ENCODE measurements at places on chromosomes 13 and 19.

- no peak for DNase-seq
Measured at GRCh38 chr13:85976242-85976641, 177.0 kb upstream of the SLITRK6 start.

DNA sequence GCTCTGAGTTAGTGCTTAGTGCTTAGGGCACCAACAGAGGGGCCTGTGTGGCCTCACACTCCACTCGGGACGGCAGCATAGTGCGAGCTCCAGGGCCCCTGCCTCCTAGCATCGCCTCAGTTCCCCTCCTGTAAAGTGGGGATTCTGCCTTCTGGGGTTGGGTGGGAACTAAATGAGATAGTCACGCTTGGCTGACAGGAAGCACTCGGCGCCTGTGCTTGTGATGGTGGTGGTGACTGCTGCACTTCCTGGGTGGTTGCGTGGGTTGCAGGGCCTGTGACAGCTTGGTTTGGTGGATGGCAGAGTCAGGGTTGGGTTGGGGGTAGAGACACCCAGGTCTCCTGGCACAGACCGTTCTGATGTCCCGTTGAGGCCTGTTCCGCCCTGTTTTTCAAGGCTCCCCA, 7.7 kb downstream of the PLEKHF1 start:
- no peak for DNase-seq

- DNase-seq: no peak
Measured at GRCh38 chr19:4598712-4599111, 39.2 kb upstream of the SEMA6B start.

GRCh38 chr19:31254611-31255010, 94.6 kb downstream of the TSHZ3 start:
- DNase-seq: no peak

- DNase-seq: no peak
Measured at GRCh38 chr19:3404324-3405260, 38.2 kb downstream of the NFIC start.

DNA sequence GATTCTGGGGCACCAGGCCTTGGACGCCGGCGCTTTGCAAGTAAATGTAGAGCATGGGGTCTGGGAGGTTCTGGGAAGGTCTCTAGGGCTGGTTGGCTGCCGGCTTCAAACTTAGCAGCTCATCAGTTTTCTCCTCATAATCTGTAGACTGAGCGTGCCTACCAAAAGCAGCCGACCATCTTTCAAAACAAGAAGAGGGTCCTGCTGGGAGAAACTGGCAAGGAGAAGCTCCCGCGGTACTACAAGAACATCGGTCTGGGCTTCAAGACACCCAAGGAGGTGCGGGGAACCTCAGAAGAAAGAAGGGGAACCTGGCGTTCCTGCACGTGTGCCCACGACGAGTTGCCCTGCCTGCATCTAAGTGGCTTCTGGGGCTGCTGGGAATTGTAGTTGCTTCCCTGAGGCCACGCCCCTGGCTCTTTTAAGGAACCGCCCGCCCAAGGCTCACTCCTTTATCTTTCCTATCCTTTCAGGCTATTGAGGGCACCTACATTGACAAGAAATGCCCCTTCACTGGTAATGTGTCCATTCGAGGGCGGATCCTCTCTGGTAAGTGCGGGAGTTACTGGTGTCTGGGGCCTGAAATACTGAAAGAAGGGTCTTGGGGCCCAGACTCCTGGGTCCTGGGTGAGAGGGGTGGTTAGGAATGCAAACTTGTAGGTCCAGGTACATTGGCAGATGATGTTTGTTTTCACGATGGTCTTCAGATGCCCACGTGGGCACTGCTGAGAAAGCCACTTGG, 984 bp downstream of the RPS11 start:
- peak; percentile 30 for DNase-seq

DNA sequence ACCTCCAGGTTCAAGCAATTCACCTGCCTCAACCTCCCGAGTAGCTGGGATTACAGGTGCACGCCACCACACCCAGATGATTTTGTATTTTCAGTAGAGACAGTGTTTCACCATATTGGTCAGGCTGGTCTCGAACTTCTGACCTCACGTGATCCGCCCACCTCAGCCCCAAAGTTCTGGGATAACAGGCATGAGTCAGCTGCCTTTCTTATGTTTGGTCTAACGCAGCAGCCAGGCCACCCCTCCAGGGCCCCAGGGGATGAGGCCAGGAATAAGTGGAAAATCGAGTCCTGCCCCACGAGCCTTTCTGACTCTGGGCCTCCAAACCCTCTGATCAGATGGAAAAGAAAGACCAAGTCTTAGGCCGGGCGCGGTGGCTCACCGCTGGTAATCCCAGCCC, 44.5 kb downstream of the CERS4 start:
- no peak for DNase-seq

GRCh38 chr13:85853161-85853894, 54.1 kb upstream of the SLITRK6 start:
- no peak for DNase-seq

DNA sequence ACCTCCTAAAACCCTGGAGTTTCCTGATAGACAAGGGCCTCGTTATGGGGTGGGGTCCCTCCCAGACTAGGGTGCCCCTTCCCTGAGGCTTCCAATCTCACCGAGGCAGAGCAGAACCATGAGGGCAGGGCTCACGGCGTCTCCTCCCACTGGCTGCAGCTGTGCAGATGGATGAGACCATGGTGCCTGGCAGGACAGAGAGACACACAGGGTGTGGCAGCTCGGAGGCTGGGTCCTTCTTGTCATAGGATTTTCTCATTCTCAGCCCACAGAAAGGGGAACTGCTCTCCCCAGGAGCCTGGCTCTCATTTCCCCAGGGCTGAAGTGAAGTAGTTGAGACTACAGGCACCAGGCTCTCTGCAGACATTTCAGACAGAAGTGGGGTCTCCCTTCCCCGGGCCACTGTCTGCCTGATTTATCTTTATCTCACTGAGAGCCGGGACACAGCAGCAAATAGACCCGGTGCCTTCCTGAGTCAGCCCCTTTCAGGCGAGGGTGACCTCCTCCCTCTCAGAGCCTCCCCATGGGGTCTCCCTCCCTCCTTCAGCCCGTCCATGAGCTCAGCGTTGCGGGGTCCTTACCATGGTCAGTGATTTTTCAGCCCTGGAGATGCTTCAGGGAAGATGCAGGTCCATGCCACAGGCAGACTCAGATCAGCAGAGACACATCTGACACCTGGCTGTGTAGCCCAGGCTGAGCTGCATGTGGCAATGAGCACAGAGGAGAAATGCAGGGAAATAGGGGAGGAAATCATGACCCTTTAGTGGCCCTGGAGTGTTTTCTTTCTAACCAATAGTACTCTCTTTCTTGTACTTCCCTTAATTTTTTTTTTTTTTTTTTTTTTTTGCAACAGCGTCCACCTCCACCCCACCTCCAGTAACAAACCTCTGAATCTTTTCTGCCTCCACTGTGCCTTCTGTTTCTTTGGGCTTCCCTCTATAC, at the start of gene LILRA5:
LILRA5 (minus strand) TSS at position 731 of the 942 bp plus-strand sequence; CDS start at position 584, 147 bp downstream.
- no peak for DNase-seq

- DNase-seq: no peak
Measured at GRCh38 chr13:78133511-78133910, 214.9 kb upstream of the EDNRB start.

DNA sequence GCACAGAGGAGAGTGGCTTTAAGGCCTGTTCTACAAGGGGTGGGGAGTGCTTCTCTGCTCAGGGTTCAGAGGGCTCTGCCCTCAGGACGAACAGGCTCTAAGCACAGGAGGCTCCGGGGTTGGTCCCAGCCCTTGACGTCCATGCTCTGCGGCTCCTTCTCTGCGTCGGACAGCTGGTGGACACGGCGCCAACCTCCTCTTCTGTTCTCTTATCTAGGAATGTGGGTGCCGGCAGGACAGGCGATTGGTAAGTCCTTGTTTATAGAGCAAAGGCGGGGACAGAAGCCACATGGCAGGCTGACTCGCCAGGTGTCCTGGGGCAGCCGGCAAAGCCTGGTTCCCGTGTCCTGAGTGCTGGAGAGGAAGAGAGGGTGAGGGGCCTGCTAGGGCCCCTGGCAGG, 8.4 kb upstream of the RPS15 start:
- no peak for DNase-seq

- no peak for DNase-seq
Measured at GRCh38 chr13:48873081-48873480, 102.6 kb upstream of the FNDC3A start.

DNA sequence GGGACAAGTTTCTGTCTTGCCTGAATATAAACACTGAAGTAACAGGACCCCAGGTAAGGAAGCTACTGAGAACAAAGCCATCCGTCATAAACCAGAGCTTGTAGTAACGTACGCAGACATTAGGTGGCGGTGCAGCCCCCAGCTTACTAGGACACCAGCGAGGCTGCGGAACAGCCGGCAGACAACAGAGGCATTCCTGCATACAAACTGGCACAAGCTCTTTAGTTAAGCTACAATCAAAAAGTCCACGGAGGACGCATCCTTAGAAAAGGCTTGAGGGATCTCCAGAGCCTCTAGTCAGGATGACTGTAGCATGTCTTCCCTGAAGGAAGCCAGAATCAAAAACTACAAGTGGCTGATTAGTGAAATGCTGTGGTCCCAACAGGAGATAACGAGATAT, 26.2 kb downstream of the ZNF160 start:
- peak; percentile 8 for DNase-seq

DNA sequence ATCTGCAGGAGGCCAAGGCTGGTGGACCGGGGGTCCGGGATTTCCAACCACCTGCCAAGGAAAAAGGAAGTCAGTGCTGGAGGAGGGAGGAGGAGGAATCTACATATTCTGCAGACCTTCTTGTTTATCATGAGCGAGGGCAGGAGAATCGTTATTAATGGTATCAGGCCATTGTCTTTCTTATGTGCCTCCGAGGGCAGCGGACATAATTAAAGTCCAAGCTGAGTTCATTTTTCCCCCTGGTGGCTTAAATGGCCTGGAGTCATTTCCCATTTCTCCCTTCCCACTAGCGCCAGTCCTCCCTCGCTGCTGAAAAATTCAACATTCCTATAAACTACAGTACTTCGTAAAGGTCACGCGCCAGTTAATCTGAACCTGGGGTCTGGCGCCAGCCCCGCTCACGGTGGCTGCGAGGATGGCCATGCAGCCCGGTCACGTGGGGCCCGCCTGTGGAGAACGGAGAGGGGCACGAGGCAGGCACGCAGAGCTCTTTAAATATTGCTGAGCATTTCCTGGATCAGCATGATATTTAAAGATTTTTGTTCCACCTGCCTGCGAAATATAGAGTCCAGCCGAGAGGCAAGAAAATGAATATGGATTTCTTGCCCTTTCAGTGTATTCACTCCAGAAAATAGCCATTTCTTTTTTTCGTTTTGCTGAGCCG, 85.2 kb upstream of the PCDH8 start:
- no peak for DNase-seq

DNA sequence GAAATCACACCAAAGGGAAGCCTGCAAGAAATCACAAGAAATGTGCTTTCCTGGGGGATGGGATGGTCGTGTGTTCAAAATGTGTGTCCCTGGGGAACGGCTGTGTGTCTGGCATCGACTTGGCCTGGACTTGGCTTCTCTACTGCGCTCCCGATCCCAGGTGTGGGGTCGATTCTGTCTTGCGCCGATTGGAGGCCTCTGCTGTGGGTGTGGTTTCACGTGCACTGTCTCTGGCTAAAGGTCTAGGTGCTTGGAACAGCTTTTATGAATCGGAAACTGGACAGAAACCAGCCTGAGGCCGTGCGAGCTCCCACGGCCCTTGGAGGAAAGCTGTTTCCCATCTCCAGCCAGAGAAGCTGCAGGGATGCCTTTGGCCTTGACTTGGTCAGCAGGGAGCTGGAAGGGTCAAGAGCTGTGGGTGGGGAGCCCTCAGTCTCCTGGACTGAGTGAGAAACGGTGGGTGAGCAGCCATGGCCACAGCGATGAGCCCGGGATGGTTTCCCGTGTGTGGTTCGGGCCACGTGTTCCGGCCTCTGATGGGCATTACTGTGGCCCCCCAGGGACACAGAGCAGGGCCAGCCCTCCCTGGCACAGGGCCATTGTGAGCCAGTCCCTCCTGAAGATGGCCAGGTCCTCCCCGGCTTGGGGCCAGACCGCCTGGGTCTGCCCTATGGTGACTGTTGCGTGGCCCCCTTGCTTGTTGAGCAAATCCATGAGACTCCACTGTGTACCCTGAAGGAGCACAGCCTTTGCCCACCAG, 29.7 kb downstream of the MCF2L start:
- no peak for DNase-seq

DNA sequence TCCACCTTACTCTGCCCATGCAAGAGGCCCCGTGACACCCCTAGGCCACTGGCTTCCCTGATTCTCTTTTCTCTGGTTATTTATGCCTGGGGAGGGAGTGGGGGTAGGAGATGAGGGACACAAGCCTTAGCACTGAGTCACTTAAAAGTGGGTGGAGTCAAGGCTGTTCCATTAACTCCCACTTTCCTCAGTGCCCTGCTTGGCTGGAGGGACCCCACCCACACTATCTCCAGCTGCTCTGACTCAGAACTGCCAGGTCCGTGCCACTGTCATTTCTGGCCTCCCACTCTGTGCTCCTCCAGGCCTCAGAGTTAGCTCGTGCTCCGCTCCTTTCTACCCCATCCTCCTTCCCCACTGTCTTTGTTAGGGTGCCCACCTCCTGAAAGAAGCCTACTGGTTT, 113.4 kb upstream of the UQCRFS1 start:
- no peak for DNase-seq

DNA sequence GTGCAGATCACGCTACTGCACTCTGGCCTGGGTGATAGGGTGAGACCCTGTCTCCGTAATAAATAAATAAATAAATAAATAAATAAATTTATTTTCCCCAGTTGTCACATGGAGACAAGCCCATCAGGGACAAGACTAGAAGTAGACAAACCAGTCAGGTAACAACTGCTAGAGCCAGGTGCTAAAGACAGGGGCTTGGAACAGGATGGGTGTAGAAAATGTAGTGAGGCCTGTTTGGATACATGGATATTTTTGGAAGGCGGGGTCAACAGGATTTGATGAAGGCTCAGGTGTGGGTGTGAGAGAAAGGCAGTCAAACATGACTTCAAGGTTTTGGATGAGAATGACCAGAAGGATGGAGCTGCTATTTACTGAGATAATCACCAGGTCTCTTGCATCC, 27.7 kb upstream of the TPM4 start:
- DNase-seq: no peak

GRCh38 chr13:103302676-103303075, 236.5 kb upstream of the SLC10A2 start:
- no peak for DNase-seq

GRCh38 chr19:44613295-44614178, at the start of gene IGSF23:
Gene IGSF23, plus strand, starts transcription at chr19:44613563. Its CDS starts 83 bp downstream, at chr19:44613646.
- DNase-seq: no peak

DNA sequence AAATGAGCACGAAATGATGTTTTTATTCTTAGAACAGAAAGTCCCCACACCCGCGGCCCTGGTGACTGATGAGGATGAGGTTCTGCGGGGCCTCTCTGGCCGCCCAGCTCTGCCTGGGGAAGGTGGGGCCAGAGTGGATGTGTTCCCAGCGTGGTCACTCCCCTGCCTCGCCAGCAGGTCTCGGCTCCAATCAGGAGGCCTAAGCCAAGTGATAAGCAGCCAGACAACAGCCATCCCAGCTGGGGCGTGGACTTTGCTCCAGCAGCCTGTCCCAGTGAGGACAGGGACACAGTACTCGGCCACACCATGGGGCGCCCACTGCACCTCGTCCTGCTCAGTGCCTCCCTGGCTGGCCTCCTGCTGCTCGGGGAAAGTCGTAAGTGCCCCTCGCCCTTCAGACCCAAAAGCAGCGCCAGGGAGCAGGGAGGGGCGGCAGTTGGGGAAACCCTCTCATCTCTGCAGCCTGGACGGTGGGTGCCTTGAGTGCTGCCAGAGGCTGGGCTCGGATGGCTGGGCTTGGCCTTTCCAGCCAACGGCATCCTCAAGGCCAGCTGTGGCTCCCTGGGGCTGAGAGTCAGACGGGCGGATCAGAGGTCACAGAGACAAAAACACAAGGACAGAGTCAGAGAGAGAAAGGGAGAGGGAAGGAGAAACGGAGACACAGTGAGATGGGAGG, at the start of gene F10:
F10 (plus strand) TSS at position 250 of the 676 bp plus-strand sequence; CDS start at position 307, 57 bp downstream.
- DNase-seq: no peak

GRCh38 chr19:18746401-18747325, 44.4 kb downstream of the COMP start:
- no peak for DNase-seq

- no peak for DNase-seq
Measured at GRCh38 chr13:23915308-23915707, 18.0 kb upstream of the C1QTNF9B start.

Data from COR-L47 (cell line).